ENCODE measurements at places on chromosomes 12 and 14. TPM values are rescaled to one million over a fixed set of nuclear protein-coding genes. Genes with fewer than 3 reads are reported as not detected.

DNA sequence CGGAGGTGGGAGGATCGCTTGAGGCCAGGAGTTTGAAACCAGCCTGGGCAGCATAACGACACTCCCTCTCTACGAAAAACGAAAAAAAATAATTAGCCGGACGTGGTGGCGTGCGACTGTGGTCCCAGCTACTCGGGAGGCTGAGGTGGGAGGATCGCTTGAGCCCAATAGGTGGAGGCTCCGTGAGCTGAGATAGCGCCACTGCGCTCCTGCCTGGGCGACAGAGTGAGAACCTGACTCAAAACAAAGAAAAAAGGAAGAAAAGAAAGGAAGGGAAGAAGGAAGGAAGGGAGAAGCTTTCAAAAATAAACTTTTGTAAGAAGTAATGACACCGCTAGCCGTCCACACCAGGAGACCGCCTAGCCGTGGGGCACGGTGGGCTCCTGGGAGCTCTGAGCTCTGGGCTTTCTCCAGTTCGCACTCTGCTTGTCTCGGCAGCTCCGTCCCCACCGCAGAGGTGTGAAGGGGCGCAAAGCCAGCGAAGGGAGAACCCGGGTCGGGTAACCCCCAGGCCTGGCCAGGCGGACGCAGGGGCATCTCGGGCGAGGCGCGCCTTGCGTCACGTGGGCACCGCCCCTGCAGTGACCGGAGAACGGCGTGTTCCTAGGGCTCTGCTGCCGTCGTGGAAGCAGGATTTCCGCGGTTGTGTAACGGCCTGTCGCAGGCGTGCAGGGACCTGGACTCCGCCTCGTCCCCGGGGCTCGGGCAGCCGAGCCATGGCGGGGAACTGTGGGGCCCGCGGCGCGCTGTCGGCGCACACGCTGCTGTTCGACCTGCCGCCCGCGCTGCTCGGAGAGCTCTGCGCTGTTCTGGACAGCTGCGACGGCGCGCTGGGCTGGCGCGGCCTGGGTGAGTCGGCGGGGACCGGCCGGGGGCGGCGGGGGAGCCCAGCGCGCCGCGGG is at the start of gene IRAK3:
Gene IRAK3 (plus strand): TSS at position 631 of the 902 bp plus-strand sequence. CDS start 86 bp downstream, at position 717.
- H3K27me3 ChIP-seq, result no peaks in the 10 kb centered on the region
- no peak within 1 kb of the TSS for H3K27ac ChIP-seq
- no peaks in the 10 kb centered on the region for H3K36me3 ChIP-seq
- peaks cover 3% of the 10 kb centered on the region for H3K4me1 ChIP-seq
- DNase-seq, result peak; percentile 20
- H3K4me3 ChIP-seq, result peak within 1 kb of the TSS; percentile 56

- DNase-seq, result no peak
- no peak overlapping the region for H3K27ac ChIP-seq
- H3K36me3 ChIP-seq, result no peaks in the 10 kb centered on the region
- H3K4me1 ChIP-seq, result no peaks in the 10 kb centered on the region
- peaks cover 9% of the 10 kb centered on the region for H3K27me3 ChIP-seq
- no peak overlapping the region for H3K4me3 ChIP-seq
These were observed 6.6 kb downstream of the NELL2 start for GRCh38 chr12:44869503-44869902.

- peaks cover 15% of the 10 kb centered on the region for H3K4me1 ChIP-seq
- H3K36me3 ChIP-seq, result no peaks in the 10 kb centered on the region
- peak; percentile 99 for DNase-seq
- peak overlapping the region; percentile 80 for H3K27ac ChIP-seq
These were observed 20.3 kb upstream of the AMN1 start for GRCh38 chr12:31749024-31749704.

GRCh38 chr12:89173096-89173495 is 179.2 kb downstream of the DUSP6 start:
- H3K27me3 ChIP-seq, result no peaks in the 10 kb centered on the region
- no peak overlapping the region for H3K27ac ChIP-seq
- no peak overlapping the region for H3K4me3 ChIP-seq
- H3K36me3 ChIP-seq, result no peaks in the 10 kb centered on the region
- H3K4me1 ChIP-seq, result no peaks in the 10 kb centered on the region

- peaks cover 13% of the 10 kb centered on the region for H3K4me1 ChIP-seq
- H3K36me3 ChIP-seq, result no peaks in the 10 kb centered on the region
- DNase-seq, result peak; percentile 38
- H3K27ac ChIP-seq, result no peak overlapping the region
These were observed 21.6 kb upstream of the NR4A1 start for GRCh38 chr12:52029685-52030084.

DNA sequence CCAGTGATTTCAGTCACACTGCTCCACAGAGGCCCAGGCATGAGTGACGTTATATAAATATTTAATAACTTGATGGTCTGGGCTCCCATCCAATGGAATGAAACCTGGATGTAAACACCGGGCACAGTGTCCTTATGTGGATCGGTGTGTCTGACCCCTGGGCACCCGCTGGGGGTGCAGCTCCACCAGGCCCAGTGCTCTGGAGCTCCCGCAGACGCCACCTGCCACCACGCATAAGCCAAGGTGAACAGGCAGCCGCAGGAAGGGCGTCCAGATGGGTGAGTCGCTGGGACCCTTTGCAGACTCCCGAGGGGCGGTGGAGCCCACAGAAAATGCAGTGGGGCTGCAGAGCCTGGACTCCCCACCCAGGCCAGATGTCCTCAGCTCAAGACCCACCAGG is 121.6 kb downstream of the SCARB1 start:
- H3K27me3 ChIP-seq, result no peaks in the 10 kb centered on the region
- no peak overlapping the region for H3K4me3 ChIP-seq
- no peaks in the 10 kb centered on the region for H3K36me3 ChIP-seq
- H3K4me1 ChIP-seq, result peaks cover 66% of the 10 kb centered on the region
- no peak for DNase-seq
- no peak overlapping the region for H3K27ac ChIP-seq

- no peaks in the 10 kb centered on the region for H3K36me3 ChIP-seq
- no peaks in the 10 kb centered on the region for H3K27me3 ChIP-seq
- no peak overlapping the region for H3K27ac ChIP-seq
- H3K4me1 ChIP-seq, result no peaks in the 10 kb centered on the region
- DNase-seq, result no peak
These were observed 33.2 kb upstream of the GUCY2C start for GRCh38 chr12:14729586-14729985.

Gene TEP1
- 21.0 TPM for total RNA-seq

DNA sequence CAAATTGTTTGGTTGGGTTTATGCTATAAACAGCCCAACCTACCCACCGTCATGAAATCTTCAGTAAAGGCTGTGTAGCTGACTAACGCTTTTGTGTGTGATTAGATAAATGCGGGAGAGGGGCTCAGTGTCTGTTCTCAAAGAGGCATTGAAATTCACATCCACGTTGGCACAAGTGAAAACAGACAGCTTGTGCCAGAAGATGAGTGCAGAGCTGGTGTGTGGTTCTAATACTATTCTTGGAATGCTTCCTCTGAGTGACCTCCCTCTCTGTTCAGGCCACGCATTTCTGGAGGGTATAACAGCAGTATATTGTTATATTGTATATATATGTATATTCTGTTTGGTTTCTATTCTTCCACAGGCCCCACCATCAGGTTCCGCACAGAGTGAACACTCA is 263.8 kb downstream of the APAF1 start:
- no peaks in the 10 kb centered on the region for H3K36me3 ChIP-seq
- no peak overlapping the region for H3K4me3 ChIP-seq
- no peak for DNase-seq
- H3K27me3 ChIP-seq, result no peaks in the 10 kb centered on the region
- no peaks in the 10 kb centered on the region for H3K4me1 ChIP-seq

- no peaks in the 10 kb centered on the region for H3K27me3 ChIP-seq
- no peak for DNase-seq
- no peaks in the 10 kb centered on the region for H3K36me3 ChIP-seq
- peaks cover 6% of the 10 kb centered on the region for H3K4me1 ChIP-seq
- no peak overlapping the region for H3K4me3 ChIP-seq
These were observed 77.3 kb upstream of the SLC38A4 start for GRCh38 chr12:46903058-46903457.

DNA sequence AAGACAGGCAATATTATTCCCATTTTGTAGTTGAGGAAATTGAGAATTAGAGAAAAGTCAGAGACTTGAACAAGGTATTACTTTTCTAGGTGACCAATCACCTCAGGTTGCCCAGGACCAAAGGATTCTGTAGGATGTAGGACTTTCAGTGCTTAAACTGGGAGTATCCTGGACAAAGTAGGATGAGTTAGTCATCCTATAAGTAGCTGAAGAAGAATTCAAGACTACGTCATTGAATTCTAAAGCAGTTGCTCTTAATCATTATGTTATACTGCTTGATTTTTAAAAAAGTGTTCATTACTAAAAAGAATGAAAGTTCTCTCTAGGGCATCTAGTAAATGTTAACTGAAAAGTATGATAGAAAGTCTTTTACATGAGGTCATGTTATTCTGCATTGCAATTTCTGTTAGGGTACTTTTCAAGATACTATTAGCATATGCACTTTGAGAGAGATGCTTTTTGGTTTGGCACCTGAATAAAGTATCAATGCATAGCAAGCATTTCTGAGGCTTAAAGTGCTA is 101.7 kb downstream of the RTN1 start:
- no peaks in the 10 kb centered on the region for H3K27me3 ChIP-seq
- no peaks in the 10 kb centered on the region for H3K36me3 ChIP-seq
- no peak overlapping the region for H3K4me3 ChIP-seq
- peak; percentile 49 for DNase-seq
- no peak overlapping the region for H3K27ac ChIP-seq
- peaks cover 16% of the 10 kb centered on the region for H3K4me1 ChIP-seq

Gene PIWIL1
- total RNA-seq, result not detected

Gene TAS2R13
- 0.43 TPM for total RNA-seq

GRCh38 chr14:54712465-54713200 is 145.7 kb downstream of the SAMD4A start:
- H3K4me3 ChIP-seq, result no peak overlapping the region
- no peaks in the 10 kb centered on the region for H3K36me3 ChIP-seq
- no peaks in the 10 kb centered on the region for H3K27me3 ChIP-seq
- no peak overlapping the region for H3K27ac ChIP-seq

GRCh38 chr14:22896760-22897159 is 13.7 kb downstream of the REM2 start:
- DNase-seq, result no peak
- peaks cover 15% of the 10 kb centered on the region for H3K4me1 ChIP-seq

Gene CLEC2A
- 0.84 TPM for total RNA-seq

- H3K4me1 ChIP-seq, result peaks cover 4% of the 10 kb centered on the region
- no peaks in the 10 kb centered on the region for H3K36me3 ChIP-seq
- H3K4me3 ChIP-seq, result no peak overlapping the region
- no peak for DNase-seq
These were observed 93.8 kb downstream of the GALC start for GRCh38 chr14:87899228-87899627.

GRCh38 chr14:95931384-95931783 is 54.8 kb downstream of the TUNAR start:
- DNase-seq, result no peak
- H3K4me3 ChIP-seq, result no peak overlapping the region

DNA sequence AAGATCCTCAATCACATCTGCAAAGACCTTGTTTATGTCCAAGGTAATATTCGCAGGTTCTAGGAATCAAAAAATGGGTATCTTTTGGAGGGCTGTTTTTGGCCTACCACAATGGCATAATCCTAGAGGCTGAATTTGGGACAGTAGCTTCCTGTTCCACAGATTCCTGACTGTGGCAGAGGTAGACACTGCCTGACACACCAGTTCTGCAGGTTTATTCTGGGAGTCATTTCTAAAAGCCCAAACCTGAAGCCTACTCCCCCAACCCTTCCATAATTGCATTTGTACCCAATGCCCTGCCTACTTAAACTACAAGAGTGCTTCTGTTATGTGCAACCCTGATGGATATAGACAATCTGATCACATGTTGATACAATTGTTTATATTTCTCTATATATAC is 378.9 kb downstream of the PCNX1 start:
- no peak overlapping the region for H3K27ac ChIP-seq
- no peak overlapping the region for H3K4me3 ChIP-seq
- no peaks in the 10 kb centered on the region for H3K27me3 ChIP-seq
- no peak for DNase-seq
- H3K4me1 ChIP-seq, result peaks cover 1% of the 10 kb centered on the region

GRCh38 chr14:76612654-76613053 is 148.6 kb upstream of the VASH1 start:
- H3K27ac ChIP-seq, result no peak overlapping the region
- no peaks in the 10 kb centered on the region for H3K36me3 ChIP-seq
- H3K27me3 ChIP-seq, result peaks cover 3% of the 10 kb centered on the region
- H3K4me3 ChIP-seq, result no peak overlapping the region

Gene C12orf56
- not detected for total RNA-seq

DNA sequence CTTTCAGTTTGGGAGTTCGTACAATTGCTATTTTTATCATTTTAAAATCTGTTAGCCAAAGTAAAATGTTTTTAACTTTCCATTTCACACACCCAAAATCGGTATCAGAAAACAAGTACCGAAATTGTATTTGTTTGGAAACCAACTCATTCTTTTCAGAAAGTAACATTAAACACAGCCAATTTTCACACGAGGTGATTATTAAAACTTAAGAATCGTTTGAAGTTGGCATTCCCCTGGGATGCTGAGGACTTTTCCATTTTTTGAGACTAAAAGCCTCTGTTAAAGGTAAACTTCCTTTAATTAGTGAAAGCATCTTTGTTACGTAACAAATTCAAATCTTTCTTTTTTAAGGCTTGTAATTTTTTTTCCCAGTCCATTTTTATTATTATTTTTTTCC is 623.0 kb downstream of the VRK1 start:
- no peak overlapping the region for H3K4me3 ChIP-seq
- H3K27me3 ChIP-seq, result no peaks in the 10 kb centered on the region
- no peak for DNase-seq
- H3K4me1 ChIP-seq, result no peaks in the 10 kb centered on the region
- H3K27ac ChIP-seq, result no peak overlapping the region
- no peaks in the 10 kb centered on the region for H3K36me3 ChIP-seq

Gene IL31
- total RNA-seq, result not detected
